CD4-positive, alpha-beta T cell treated with Interferon alpha-2 for 1 hour (primary cell): ENCODE measurements at places on chromosomes 2 and 18.

DNA sequence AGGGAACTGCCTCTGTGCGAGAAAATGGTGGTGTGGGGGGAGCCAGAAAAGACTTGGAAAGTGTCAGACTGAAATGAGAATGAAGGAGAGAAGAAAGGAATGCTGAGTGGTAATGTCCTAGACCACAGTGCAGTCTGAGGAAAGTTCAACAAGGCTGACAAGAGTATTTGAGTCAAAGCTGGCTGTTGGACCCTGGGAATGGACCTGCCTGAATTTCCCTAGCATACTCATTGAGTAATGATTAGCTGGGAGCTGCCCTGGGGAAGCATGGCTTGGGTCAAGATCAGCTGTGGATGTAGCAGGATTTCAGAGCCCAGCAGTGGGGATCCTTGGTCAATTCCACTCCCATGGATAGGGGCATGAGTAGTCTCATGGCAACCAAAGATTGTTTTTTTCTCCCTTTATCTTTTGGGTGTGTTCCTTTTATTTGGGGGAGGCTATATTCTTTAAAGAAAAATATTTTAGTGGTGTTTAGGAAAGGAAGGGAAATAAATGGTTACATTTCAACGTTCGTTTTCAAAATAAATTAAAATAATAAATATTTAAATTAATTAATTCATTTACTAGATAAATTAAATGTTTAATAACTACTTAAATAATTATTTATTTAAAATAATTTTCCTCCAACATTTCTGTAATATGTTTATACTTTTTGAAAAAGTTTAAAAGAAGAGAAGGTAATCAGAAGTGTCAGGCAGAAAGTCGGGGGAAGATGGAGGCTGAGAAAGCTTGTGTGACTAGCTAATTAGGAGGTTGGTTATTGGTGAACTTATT lies 15.9 kb upstream of the LHCGR start:
- DNase-seq: no peak

DNA sequence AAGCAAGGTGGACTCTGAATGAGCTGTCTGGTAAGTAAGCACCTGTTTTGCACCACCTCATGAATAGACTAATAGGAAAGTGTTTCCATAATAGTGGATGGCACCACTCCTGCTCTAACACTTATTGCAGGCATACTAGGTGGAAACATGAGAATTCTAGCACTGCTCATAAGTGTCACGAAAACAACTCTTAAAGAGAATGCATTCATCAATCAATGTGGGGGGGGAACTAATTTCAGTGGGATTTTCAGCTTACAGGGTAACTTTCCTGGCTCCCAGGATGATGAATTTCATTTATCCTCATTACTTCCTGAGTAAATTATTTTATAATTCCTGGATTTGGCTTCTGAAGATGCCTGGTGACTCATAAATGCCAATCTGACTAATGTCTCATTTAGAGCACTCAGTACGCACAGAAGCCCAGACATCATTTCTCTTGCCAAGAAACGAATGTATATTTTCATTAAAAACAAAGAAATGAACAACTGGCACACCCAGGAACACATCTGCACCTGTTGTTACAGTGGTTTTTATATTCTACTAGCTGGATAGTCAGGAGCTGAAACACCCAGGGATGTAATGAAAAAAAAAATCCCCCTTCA lies 129.6 kb downstream of the PID1 start:
- no peak for DNase-seq

GRCh38 chr2:35857498-35857897 lies 498.1 kb upstream of the CRIM1 start:
- no peak for DNase-seq

DNA sequence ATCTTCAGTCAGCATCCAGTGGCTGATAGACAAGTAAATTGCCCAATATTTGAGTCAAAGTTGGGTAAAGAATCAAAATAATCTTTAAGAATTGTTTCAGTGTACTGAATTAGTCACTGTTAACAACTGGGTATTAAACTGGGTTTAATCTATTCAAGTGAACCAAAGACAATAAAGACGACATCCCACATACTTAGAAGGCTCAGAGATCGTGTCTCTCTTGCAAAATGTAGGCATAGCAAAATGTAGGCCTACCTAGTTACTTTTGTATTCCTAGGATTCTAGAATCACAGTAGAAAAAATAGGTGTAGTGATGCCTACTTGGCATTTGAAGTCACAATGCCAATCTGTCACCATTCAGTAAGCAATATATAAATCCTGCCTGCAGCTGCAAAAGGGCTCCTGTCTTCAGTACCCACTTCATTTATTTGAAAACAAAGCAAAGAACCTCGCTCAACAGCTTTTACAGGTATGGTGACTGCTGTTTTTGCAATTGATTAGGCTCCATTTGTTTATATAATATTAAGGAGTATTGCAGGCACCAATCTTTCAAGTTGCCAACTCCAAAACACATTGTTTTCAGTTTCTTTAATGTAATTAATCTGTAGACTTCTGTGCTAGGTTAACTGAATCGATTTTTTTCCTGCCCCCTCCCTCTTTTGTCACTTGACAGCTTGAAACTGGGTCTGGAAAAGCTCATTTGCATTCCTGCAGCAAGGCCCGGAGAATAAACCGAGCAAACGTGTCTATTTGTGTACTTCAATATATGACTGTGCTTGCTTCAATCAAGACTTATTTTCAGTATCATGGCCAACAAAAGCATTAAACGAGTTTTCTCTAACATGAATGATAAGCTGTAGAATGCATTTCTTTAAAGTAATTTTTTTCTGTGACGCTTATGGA lies 1074.9 kb downstream of the TDRD15 start:
- no peak for DNase-seq

DNA sequence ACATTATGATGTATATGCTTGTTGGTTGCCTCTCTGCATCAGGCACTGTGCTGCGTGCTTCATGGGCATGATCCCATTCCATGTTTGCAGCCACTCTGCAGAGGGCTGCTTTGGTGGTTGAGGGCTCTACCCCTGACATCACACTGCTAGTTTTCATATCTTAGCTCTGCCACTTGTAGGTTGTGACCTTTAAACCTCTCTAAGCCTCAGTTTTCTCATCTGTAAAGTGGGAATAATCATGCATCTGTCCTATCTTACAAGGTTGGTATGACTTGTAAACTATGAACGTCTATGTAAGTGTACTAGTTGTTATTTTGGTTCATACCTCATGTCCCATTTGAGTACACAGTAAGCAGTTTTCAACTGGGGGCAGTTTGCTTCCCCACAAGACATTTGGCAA lies 260.4 kb downstream of the PHLPP1 start:
- DNase-seq: no peak

GRCh38 chr2:187372213-187372612 lies 75.8 kb downstream of the CALCRL start:
- DNase-seq: no peak

DNA sequence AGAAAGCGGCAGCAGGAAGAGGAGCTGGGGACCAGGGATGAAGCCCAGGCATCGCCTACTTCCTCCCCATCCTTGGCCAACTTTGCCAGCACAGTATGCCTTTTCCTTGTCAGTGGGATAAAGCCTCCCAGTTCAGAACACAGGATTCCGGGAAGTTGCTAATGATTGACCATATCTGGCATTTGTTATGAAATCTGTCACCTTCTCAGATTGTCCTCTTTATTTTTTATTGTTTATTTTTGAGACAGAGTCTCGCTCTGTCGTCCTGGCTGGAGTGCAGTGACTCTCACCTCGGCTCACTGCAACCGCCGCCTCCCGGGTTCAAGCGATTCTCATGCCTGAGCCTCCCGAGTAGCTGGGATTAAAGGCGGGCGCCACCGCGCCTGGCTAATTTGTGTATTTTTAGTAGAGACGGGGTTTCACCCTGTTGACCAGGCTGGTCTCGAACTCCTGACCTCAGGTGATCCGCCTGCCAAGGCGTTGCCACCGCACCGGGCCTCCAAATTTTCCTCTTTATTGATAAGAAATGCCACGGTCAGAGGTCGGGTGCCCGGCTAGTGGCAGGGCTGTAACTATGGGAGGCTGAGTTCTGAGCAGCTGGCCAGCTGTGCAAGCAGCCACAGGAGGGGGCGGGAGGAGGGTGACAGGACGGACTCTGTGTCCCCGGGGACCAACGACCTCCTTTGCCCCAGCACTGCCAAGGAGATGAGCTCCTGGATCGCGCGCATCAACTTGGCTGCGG lies 24.4 kb downstream of the PSD4 start:
- no peak for DNase-seq

- DNase-seq: no peak
These were observed 122.9 kb downstream of the TANC1 start for GRCh38 chr2:159091381-159091780.
